ENCODE measurements at places on chromosomes 5 and 9.

DNA sequence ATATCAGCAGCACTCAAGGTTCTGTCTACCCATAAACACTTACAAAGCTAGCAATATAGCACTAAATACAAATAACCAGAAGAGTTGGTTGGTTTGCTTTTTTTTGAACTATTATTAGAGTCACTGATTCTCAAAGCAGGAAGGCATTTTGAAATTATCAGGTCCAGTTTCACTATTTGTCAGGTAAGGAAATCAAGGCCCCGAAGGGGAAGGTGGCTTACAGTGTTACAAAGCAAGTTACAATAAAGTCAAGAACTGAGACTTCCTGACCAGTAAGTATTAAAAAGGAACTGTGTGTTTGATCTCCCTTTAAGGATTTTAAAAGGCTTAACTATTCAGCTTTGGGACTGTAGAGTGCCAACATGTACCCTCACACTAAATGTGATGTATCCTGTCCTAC, 10.8 kb downstream of the C5orf15 start:
- no peak for DNase-seq

DNA sequence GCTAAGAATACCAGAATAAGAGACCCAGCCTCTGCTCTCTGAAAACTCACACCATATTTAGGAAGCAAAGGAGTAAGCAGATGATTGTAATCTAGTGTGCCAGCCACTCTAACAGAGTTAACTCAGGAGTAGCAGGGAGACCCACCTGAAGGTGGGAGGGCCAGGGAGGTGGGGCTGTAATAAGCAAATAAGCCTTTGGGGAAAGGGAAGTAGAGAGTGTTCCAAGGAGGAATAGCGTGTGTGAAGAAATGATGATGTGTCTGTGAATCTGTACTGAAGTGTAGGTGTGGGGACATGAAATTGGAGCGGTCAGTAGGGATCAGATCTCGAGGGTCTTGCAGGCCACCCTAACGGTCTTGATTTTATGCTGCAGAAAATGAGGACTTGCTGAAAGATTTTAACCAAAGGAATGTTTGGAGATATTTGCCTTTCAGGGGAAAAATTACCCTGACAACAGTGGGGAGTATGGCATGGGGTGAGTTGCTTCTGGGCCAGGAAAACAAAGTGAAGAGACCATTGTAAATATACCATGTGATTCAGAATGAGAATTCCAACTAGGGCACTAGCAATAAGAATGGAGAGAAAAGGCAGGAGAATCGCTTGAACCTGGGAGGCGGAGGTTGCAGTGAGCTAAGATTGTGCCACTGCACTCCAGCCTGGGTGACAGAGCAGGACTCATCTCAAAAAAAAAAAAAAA, 44.1 kb upstream of the FSD1L start:
- DNase-seq = no peak

- no peak for DNase-seq
Observed at GRCh38 chr5:1640421-1640881, 116.7 kb upstream of the LPCAT1 start.

DNA sequence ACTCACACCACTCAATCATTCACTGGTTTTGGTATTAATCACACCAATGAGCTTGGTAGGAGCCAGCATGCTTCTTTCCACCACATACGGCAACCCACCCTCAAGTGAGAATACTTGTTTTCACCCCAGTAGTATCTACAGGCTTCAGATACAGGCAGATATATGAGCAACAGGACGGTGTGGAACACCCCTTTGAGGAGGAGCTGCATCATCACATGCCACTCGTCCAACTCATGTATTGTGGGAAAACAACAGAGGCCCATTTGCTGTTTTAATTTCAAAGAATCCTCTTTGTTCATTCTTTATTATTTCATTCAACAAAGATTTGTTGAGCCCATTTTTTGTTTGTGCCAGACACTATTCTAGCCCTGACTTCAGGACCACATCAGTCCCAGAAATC, 46.0 kb downstream of the RORB start:
- no peak for DNase-seq

GRCh38 chr9:104313396-104314110, 190.5 kb upstream of the OR13F1 start:
- DNase-seq = no peak

GRCh38 chr5:140293091-140293848, 9.6 kb downstream of the PFDN1 start:
- DNase-seq = no peak

GRCh38 chr5:180170810-180171567, 38.0 kb downstream of the RASGEF1C start:
- DNase-seq = no peak

Data from stimulated activated CD8-positive, alpha-beta memory T cell treated with anti-CD3 and anti-CD28 coated beads, Interleukin-7, amount 100 ng/mL, for 24 hours (primary cell).